ENCODE measurements at places on chromosomes 2 and 18.

DNA sequence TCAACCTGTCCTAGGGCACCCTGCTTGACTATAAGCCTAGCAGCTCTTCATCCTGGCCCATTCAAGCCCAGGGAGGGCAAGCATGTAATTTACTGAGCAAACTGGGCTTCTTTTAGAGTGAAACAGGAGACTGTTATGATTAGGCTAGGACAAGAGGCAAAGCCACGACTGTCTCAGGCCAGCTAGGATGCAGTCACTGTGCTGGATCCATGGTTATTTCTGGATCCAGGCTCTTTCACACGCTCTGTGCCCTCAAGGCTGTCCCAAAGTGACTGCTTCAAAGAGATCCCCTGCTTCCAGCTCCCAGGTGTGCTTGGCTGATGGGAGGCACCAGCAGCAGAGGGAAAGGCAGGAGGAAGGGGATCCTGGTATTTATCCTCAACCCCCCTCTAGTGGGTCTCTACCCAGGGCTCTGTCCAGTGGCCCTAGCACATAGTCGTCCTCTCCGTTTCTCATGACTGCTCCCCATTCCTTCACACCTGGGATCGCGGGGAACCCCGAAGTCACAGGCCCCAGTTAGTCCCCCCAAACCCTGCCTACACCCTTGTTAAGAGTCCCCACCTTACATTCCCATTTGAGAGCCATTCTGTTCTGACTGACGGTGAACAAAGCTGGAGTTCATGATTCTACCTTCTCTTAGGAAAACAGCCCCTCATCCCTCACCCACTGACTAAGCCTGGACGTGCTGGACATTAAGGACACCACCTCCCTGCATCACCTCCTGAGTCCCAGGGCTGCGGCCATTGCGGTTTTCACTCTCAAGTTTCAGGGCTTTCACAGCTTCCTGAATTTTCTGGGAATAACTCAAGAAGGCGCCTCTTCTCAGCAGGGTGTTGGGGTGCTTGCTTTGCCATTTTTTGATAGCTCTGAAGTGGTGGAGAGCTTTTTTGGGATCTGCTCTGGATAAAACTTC is 63.2 kb downstream of the POLR1A start:
- peak; percentile 21 for DNase-seq

DNA sequence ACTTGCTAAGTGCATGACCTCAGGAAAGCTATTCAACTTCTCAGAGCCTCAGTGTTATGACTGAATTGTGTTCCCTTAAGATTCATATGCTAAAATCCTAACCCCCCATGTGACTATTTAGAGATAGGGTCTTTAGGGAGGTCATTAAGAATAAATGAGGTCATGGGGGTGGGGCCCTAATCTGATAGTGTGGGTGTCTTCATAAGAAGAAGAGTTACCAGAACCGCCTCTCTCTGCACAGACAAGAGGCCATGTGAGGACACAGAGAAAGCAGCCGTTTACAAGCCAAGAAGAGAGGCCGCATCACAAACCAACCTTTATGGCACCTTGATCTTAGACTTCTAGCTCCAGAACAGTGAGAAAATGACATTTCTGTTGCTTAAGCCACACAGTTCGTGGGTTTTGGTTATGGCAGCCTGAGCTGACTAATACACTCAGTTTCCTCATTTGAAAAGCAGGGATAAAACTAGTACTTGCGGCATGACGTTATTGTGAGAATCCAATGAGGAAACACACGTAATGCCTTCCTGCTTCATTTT is 9.9 kb downstream of the SH2D6 start:
- DNase-seq, result no peak

DNA sequence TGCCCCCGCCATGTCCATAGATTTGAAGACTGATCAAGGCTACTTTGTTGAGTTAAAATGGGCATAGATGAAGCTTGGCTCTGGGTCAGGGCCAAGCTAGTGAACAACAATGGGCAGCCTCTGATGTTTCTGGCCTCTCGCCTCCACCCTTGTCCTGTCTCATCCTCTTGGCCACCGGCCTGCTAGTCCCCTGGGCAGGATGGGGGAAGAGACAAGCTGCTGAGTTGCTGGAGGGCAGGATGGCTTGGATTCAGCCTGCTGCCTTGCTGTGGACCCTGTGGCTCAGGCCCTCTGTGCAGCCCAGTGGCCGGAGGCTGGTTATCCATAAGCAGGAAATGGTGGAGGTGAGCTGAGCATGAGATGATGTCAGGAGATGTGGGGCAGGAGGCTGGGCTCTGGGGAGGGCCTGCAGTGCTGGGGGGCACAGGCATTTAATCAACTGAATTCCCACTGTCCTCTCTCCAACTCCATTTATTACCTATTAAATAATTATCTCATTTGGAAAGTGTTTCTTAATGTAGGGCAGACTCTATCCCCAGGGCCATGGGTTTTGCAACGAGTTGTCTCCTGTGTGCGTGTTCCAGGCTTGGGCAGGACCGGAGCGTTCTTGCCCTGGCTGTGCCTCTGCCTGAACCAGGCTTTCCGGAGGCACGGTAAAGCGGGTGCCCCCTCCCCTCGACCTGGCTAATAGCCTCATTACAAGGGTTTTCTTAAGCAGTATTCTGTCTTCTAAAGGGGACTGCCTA is 122.9 kb downstream of the GLI2 start:
- DNase-seq, result no peak

DNA sequence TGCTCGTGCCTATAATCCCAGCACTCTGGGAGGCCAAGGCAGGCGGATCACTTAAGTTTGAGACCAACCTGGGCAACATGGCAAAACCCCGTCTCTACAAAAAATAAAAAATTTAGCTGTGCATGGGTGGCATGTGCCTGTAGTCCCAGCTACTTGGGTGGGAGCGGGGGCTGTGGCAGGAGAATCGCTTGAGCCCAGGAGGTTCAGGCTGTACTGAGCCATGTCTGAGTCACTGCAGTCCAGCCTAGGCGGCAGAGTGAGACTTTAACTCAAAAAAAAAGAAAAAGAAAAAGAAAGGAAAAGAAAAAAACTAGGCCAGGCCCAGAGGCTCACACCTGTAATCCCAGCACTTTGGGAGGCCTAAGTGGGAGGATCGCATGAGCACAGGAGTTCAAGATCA is 30.8 kb downstream of the TWSG1 start:
- no peak for DNase-seq

- DNase-seq, result no peak
These were observed 206.6 kb upstream of the RBMS1 start for GRCh38 chr2:160700021-160700814.

GRCh38 chr18:48492880-48493279 is 46.0 kb upstream of the CTIF start:
- DNase-seq, result no peak

DNA sequence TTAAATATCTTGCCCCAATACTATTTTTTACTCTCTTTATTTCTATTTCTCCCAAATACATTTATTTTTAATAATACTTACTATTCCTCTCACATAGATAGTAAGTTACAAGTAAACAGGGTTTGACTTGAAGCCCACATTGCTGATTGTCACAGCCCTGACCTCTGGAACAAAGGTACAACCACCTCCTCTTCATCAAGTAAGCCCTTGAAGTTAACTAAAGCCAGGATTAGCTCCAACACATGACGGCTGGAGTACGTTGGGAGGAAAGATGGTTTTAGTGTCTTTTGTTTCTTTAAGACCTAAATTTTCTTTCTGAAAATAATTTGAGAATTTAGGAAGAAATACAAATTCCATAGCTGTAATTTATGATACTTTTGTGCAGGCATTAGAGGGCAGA is 949 bp downstream of the MYOM1 start:
- DNase-seq, result no peak

DNA sequence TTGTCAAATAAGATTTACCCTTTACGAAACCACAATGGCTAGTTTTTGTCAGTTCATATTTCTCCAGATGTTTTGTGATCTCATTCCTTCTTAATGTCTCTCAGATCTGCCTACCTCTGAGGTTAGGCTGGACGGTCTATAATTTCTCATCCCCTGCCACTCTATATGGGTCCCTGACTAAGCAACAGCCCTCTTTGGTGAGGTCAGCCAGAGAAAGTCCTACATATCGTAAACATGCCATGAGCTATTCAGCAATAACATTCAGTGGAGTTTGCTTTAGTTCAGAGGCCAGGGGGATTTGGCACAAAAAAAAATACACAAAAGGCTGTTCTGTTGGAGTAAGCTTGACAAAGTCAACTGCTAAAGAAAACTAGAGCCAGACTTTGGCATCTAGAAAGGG is 192.1 kb upstream of the NCKAP5 start:
- no peak for DNase-seq

GRCh38 chr2:185811580-185811979 is 73.0 kb downstream of the FSIP2 start:
- DNase-seq, result no peak

DNA sequence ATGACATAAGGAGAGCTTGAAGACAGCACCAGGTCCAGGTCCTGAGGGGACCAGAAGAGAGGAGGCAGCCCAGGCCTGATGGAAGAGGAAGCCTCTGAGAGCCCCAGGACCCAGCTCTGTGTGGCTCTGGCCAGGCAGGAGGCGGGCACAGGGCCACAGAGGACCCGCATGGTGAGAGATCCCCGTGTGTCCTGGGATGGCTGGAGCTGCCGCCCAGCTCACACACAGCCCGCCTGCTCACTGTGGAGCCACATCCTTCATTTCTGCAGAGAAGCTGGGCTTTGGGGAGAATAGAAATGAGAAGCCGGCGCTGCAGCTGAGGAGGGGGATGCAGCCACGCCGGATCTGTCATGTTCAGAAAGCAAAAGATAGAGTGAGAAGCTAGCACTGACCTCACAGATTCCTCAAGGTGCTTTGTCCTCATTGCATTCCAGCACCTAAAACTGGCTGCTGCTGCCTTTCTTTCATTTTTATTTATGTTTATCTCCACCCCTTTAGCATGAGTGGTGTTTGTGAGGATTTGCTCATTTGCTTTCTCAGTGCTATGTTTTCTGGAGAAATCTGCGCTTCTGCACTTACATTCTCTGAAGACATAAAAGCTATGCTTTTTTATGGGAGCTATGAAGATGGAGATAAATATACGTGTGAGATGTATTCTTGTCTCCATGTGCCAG is 307.6 kb upstream of the MYT1L start:
- no peak for DNase-seq

All from stimulated activated CD8-positive, alpha-beta memory T cell treated with anti-CD3 and anti-CD28 coated beads, Interleukin-4, amount 100 ng/mL, for 48 hours (primary cell).